ENCODE measurements at places on chromosomes 1 and 21.
A peak's percentile ranks its signal among the peaks of the same experiment; 100 is the strongest.

GRCh38 chr1:92500552-92500951, 13.8 kb upstream of the GFI1 start:
- DNase-seq: no peak

DNA sequence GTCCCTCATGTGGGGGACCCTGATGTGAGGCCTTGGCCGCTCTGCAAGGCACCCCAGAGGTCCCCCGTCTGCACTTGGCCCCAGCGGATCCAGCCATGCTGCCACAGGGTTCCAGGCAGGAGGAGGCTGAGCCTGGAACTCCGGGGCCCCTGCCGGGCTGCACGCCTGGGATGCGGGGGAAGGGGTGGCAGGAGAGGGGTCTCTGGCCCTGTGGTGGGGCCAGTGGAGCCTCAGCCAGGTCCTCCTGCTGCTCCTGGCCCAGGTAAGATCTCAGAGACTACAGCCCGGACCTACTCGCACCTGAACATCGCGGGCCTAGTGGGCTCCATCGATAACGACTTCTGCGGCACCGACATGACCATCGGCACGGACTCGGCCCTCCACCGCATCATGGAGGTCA, 12.9 kb downstream of the PFKL start:
- no peak for DNase-seq

DNA sequence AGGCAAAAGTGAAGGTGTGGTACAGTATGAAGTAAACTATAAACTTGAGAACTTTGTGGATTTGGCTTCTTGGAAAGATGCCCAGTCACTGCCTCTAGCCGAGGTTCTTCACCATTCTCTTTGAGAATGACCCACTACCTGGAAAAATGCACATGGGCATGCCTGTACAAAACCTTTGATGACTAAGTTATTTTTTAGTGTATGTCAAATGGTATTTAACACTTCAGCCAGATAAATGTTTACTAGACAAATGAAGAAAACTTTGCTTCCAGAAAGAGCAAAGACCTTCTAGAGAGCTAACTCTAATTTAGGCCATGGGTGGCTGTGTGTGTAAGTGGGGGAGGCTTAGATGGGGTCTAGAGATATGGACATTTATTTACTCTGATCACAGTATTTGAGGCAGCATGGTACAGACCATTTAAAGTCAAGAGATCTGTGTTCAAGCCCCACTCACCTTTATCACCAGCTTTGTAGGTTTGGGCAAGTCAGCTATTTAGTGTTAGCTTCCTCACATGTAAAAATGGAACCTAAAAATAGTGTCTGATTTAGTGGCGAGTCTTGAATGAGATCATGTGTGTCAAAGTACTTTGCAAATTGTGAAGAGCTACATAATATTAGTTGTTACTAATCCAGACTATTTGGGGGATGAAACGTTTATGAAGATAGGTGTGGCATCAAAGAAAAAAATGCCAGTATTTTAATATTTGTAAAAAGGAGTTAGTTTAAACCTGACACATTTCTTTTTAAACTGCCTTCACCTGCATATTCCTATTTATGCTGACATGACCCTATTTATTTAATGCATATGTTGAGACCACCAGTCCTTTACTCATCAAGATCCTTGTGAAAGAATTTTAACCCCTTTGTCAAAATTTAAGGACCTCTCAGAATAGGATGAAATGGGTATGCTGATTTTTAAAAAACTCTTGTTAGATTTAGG, 20.2 kb downstream of the NFYC start:
- DNase-seq: peak; percentile 69

- DNase-seq: no peak
These were observed 21.2 kb upstream of the APOBEC4 start for GRCh38 chr1:183674339-183674738.

- no peak for DNase-seq
These were observed 12.3 kb downstream of the ZMPSTE24 start for GRCh38 chr1:40270152-40270834.

- DNase-seq: no peak
These were observed 486.7 kb downstream of the SMYD3 start for GRCh38 chr1:246020211-246020954.

DNA sequence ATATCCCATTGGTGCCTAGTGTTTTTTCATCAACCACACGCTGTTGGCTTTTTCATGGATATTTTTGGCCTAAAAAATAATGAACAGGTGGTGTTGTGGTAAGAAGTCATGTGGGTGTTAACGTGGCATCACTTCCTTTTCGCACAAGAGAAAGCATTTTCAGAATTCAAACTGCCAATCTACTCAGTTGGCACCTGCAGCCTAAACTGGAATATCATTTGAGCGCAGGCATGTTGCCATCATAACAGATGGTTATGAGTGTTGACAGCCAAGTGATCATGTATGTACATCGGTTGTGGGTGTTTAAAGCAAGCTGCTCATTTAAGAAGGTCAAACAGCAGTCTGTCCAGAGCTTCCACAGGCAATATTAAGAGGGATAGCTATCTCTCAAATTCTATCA, 1963.0 kb downstream of the NCAM2 start:
- no peak for DNase-seq

DNA sequence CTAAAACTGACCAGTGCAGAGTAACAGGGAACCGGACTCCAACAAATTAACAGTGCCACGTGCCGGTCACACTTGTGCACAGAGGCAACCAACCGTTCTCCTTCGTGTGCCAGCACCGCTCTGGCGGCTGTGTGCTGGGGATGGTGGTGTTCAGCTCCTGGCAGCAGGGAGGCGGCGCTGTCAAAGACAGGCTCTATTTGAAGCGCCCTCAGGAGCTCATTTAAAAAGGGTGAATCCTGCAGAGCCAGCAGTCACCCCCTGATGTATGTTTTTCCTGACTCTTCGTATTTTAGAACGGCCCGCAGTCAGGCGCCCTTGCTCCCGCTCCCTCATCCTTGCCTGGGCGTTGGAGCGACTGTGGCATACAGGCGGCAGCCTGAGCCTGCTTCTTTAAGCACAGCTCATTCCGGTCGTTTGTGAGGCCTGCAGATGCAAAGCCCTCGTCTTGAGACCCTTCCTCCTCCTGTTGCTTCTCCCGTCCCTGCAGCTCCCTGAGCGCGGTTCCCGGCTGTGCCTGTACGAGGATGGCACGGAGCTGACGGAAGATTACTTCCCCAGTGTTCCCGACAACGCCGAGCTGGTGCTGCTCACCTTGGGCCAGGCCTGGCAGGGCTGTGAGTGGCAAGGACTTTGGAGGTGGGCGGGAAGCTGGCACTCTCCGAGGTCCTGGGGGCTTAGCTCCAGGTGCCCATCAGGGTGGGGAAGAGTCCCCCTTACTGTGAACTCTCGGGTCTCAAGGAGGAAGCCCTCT, 1.1 kb downstream of the DFFB start:
- DNase-seq: no peak

GRCh38 chr1:11888206-11888876, 29.6 kb upstream of the NPPB start:
- no peak for DNase-seq

- peak; percentile 14 for DNase-seq
These were observed 1.9 kb downstream of the PPFIA4 start for GRCh38 chr1:203028067-203028783.

DNA sequence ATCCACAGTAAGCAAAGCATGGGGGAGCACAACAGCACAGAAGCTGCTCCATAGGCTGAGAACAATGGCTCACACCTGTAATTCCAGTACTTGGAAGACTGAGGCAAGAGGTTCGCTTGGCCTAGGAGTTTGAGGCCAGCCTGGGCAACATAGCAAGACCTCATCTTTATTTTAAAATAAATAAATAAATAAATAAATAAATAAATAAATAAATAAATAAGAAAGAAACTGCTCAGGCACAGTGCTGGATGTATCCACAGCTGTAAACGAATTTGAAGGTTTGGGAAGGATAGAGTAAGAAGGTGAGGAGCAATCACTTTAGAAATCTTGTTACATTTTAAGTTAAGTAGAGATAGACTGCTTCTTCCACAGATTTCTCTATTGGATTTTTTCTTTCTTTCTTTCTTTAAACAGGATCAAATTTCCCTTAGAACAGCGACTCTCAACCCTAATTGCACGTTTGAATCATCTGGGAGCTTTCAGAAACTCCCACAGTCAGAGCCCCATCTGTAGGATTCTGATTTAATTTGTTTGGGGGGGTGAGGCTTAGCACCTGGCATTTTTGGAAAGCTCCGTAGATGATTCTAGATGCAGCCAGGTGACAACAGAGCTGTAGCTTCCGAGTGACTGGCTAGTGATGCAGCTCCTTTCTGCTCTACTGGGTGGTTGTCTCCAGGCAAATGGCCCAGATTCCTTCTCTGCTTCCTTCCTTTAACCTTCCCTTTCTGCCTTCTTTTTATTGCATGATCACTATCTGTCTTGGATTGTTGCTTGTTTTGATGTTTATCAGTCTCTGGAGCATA, 53.5 kb downstream of the S1PR1 start:
- DNase-seq: no peak

GRCh38 chr1:226320930-226321329, 12.0 kb upstream of the LIN9 start:
- no peak for DNase-seq

DNA sequence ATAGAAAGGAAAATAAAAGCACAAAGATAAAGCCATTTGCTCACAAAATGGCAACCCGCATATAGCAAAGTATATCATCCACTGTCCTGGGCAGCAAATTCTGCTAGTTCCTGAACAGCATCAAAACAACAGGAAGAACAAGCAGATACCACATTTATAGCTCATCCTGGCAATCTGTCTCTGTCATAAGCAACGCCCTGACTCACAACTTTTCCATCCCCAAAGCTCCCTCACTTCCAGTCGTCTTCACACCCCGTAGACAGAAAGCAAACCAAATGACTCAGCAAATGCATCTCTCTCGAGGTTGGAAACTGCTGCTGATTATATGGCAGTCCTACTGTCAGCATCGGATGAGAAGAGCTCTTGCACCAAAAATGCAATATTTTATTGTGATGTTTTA, 65.8 kb downstream of the AK5 start:
- DNase-seq: no peak

- DNase-seq: no peak
These were observed 7.7 kb downstream of the PCP4L1 start for GRCh38 chr1:161266202-161266601.

DNA sequence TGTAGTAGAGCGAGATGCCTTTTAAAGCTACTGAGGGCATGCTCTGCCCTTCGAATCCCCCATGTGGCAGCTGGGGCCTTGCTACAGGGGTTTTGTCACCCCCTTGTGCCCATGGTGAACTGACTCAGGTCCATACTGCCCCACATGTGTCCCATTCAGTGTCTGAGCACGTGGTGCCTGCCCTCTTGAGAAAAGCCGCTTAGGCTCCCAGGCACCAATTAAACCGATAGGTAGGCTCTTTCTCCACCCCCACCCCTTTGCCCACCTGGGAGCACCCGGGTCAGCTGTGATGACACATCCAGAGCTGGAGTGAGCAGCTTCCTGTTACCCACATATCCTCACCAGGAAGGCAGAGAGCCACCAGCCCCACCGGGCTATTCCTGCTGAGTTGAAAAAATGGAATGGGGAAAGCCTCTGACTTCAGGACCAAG, 30.5 kb downstream of the TMCC2 start:
- DNase-seq: no peak

GRCh38 chr1:193520472-193520871, 334.1 kb upstream of the B3GALT2 start:
- DNase-seq: no peak

DNA sequence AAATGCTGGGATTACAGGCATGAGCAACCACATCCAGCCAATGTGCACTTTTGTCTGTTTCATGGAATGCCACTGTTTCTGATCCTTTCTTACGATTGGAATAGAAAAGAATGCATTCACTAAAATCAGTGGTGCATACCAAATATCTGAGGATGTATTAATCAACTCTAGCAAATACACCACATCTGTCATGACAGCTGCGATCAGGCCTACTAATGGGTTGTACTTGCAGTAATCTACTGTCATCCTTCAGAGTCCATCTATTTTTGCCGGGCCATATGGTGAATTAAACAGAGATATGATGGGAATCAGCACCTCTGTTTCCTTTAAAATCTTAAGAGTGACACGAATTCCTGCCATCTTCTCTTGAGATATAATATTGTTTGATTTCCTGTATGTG, 8.5 kb upstream of the USP1 start:
- DNase-seq: no peak

DNA sequence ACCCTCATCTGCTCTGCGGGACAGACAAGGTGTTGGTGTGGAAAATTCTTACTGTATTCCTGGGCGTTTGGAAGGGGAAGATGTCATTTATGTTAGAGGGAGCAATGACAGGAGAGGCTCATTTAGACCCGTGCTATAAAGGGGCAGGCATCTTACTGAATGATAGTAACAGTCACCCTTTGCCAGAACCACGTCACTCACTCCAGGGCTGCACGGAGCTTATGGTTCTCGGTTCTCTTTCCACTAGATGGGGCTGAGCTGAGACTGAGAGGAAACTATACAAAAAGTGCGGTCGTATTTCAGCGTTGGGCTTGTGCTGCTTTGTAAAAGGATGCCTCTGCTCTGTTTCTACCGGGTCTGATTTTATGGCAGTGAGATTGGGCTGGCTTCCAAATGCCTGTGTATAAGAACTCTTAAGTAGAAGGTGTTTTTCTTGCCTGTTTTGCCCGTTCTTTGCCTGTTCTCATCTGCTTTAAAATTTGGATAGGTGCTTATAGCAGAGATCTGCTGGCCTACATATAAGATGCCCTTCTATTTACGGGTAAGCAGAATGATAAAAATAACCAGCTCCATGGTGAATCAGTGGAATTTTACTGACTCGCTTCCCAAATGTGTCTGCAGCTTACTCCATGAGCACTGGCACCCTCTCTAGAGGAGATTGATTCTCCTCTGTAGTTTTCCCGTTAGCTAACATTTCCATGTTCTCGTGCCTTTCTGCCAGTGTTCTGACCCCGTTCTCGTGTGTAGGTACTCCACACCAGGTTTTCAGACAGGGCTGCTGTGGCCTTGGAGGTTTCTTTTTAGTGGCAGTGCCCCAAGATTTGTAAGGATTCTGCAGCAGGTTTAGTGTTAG, 55.9 kb downstream of the MRPS6 start:
- peak; percentile 44 for DNase-seq

DNA sequence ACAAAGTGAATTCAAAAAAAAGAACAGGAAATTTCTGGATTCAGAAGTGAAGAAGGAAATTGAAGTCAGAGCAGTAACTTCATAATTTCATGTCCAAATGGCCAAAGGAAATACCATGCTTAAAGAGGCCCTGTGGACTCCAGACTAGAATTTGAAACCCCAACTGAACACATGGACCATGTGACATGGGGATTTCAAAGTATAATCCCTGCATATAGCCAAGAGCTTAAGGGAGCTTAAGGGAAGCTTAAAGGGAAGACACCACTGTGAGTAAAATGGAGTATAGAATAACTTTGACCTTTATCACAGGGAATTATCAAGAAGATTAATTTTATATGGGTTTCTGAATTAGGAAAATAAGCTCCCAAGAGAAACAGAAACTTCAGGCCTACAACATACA, 241.8 kb upstream of the POGK start:
- no peak for DNase-seq

- DNase-seq: no peak
These were observed 131.4 kb upstream of the C21orf91 start for GRCh38 chr21:17950591-17950990.

GRCh38 chr1:7956218-7957032, 5.1 kb upstream of the PARK7 start:
- no peak for DNase-seq

Measured in colonic mucosa (tissue), 4 donors.